ENCODE measurements at places on chromosomes 13 and 19.

DNA sequence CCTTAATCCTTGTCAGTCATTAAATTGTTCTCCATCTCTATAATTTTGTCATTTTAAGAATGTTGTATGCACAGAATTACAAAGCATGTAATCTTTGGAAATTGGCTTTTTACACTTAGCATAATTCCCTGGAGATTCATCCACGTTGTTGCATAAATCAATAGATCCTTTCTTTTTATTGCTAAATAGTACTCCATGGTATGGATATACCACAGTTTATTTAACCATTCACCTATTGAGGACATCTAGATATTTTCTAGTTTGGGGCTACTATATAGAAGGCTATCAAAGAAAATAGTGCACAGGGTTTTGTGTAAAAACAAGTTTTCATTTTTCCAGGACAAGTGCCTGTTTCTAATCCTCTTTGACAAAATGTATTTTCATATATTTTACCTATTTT, 523.6 kb upstream of the KLF12 start:
- no peak for DNase-seq

DNA sequence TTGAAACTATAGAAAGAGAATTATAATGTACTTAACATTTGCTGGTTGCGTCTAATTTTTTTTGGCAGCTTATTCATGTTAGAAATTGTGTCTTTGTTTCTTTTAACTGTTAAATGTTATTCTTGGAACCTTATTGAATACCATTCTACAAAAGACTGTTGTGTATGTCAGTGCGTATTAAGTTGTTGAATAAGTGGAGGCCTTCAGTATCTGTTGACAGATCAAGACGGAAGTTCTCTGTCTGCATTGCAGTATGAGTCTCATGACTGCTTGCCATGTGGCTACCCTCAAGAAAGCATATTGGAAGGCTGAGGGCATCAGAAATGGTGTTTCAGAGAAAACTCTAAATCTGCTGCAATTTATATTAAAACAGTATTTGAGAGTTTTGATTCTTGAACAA, 8.5 kb downstream of the UBA2 start:
- DNase-seq = no peak

DNA sequence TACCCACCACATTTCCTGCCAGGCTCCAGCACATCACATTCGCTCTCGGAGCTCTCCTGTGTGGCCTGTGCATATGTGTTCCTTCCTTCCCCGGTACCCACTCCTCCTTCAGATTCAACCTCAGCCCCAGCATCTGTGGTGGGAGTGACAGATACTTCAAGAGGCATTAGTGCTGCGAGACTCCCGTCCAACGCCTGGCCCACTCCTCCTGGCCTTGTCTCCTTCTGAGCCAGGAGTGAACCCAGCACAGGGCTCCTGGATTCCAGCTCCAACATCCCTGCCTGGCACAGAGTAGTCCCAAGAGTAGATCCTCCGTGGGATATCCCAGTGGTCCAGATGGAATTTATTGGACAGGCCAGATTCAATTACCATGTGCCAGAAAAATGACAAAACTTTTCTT, 55.9 kb downstream of the SACS start:
- DNase-seq = no peak

- peak; percentile 81 for DNase-seq
Observed at GRCh38 chr19:47813304-47813994, 8.3 kb upstream of the CRX start.

DNA sequence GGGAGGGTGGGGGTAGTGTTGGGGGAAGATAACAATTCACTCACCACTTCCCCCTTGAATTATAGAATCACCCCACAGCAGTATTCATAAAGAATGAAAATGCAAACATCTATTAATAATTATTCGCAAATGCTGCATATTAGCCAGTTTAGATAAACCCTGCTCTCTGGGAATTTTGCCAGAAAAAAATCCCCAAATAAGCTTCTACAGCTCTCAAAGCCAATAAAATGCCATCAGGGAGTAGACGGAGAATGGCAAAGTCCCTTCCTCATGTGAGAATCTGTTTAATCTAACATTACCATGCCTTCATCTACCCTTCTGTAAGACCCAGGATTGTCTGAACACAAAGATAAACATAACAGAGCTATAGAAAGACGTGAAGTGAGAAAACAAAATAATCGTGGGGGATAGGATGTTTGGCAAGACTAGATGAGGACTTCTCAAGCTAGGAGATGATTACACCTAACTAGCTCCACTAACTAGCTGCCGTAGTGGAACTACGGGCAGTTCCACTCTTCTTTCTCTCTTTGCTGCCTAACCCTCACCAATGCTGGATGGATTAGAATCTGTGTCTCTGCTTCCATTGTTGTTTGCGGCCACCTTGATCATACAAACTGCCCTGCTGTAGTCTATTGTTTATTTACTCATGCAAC, 32.4 kb upstream of the CACNA1A start:
- no peak for DNase-seq

- no peak for DNase-seq
Observed at GRCh38 chr13:41641961-41642360, 184.6 kb downstream of the RGCC start.

- DNase-seq = no peak
Observed at GRCh38 chr19:41945135-41945766, 13.9 kb downstream of the RABAC1 start.

- no peak for DNase-seq
Observed at GRCh38 chr13:40640202-40640601, 26.2 kb downstream of the FOXO1 start.

GRCh38 chr19:15149737-15150136, 42.5 kb downstream of the SYDE1 start:
- no peak for DNase-seq

GRCh38 chr13:24742977-24743376, 21.0 kb upstream of the RNF17 start:
- no peak for DNase-seq

DNA sequence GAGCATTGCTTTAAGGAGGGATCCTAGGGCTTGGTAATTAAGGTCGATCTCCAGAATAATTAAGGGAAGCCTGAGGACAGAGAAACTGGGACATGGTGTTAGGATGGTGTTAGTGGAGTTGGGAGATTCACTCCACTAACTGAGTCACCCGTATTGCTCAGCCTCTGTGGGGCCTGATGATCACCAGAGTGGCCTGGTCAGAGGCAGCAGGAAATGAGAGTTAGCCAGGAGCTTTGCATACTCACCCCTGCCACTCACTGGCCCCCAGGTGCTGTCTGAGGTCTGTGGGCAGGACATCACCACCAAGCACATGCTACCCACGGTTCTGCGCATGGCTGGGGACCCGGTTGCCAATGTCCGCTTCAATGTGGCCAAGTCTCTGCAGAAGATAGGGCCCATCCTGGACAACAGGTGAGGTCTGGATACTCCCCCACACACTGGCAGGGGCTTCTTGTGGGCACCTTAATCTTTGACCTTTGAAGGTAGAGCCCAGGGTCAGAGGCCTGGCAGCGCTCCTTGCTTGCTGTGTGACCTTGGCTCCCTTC, 32.1 kb downstream of the PPP2R1A start:
- no peak for DNase-seq

GRCh38 chr13:101155920-101156319, 260.4 kb downstream of the NALCN start:
- no peak for DNase-seq

- DNase-seq = no peak
Observed at GRCh38 chr19:39671739-39672363, 16.1 kb downstream of the LGALS16 start.

DNA sequence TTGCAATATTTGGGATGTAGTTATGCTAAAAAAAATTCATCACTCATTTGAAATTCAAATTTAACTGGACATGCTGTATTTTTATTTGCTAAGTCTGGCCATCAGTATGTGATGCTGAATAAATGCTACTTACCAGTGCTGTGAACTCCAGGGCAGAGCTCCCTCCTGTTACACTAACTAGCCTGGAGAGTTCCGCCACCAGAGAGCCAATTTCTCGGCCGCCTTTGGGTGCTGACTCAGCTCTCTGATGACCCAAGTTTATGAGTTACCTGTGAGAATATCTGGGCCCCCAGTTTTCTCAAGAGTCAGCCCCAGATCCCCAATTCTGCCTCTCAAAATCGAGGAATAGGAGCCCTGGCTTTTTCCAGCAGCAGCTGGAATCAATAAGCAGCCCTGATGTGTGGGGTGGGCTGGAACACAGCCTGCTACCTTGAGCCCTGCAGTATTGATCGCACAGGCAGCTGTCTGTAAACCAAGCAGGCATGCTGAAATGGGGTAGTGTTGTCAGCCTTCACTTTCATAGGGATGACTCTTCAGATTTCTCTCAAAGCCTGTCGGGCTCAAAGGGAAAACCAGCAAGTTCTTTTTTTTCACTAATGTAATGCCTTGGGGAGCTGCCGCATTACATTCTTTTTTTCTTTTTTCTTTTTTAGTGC, 113.7 kb downstream of the DNAJC15 start:
- DNase-seq = peak; percentile 64

GRCh38 chr13:91169321-91170050, 178.0 kb upstream of the MIR17HG start:
- no peak for DNase-seq

GRCh38 chr19:12647047-12647446, 19.5 kb downstream of the MAN2B1 start:
- no peak for DNase-seq

DNA sequence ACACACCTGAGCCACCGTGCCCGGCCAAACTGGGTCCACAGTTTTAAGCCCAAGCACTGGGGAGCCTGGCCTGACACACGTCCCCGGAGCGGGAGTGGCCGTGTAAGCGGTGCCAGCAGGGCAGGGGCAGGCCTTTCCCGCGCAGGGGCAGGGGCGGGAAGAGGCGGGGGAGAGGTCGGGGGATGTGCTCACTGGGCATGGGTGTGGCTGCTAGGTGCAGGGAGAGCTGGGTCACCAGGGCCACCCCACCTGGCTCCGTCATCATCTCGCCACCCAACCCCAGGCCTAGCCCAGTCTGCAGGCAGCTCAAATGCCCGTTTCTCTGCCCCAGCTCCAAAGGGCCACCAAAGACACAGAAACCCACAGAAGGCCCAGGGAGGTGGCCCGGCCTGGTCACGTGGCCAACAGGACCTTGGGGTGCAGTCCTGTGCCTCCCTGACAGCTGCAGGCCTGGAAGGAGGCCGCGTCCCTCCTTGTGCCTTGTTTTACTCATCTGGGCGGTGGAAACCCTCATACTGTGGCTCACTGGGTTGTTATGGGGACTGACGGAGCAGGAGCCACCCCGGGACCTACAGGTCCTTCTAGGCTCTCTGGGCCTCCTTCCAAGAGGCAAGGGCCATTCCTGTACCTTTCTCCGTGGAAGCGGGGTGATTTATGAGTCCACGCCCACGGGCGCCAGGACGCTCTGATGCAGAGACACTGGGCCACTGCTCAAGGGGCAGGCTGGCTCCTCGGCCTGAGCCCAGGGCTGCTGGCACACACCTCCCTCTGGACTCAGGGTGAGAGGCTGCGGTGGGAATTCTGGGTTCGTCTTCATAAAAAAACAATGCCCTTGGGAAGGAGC, 27.7 kb downstream of the MAP2K2 start:
- DNase-seq = peak; percentile 57

- no peak for DNase-seq
Observed at GRCh38 chr13:49374585-49375290, 69.1 kb downstream of the CAB39L start.

DNA sequence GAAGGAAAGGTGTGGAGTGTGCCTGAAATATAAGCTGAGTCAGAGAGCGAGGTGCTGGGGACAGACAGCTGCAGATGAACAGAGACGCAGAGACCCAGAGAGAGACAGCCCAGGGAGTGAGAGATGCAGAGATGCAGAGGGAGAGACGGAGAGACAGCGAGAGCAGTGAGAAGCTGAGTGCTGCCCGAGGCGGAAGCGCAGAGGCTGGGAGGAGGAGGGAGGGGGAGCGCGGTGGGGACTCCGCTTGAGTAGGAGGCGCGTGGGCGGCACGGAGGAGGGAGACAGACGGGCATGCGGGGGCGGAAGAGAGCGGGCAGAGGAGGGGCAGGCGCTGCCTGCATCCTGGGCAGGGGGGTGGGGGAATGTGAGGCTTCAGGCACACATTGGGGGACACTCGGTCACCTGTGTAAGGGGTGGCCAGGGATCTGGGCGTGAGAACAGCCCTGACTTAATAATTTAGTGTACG, 25.7 kb downstream of the SLC8A2 start:
- DNase-seq = no peak

DNA sequence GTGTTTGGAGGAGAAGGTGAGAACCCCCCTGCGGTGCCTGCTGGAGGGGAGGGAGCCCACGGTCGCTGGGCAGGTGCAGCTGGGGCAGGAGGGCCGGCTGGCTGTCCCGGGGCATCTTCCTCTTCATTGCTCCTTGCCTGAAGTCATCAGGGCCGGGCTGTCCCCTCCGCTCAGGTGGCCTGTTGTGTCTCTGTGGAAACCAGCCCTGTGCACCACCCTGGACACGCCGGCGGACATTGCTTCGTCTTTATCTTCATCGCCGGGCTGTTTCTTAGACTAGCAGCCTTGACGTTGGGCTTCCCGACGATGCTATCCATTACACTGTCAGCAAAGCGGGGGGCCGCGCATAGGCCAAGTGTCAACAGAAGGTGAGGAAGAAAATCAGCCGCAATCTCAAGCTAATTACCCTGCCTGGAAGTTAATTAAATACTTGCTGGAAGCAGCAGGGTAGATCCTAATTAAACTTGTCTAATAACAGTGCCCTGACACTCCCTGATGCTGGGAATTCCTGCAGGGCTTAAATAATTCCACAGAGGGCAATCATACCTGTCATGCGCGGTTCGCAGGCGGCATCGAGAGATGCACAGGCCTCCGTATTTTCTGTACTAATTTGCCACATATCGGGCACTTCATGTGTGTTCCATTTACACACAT, 111.4 kb upstream of the SOX1 start:
- no peak for DNase-seq

DNA sequence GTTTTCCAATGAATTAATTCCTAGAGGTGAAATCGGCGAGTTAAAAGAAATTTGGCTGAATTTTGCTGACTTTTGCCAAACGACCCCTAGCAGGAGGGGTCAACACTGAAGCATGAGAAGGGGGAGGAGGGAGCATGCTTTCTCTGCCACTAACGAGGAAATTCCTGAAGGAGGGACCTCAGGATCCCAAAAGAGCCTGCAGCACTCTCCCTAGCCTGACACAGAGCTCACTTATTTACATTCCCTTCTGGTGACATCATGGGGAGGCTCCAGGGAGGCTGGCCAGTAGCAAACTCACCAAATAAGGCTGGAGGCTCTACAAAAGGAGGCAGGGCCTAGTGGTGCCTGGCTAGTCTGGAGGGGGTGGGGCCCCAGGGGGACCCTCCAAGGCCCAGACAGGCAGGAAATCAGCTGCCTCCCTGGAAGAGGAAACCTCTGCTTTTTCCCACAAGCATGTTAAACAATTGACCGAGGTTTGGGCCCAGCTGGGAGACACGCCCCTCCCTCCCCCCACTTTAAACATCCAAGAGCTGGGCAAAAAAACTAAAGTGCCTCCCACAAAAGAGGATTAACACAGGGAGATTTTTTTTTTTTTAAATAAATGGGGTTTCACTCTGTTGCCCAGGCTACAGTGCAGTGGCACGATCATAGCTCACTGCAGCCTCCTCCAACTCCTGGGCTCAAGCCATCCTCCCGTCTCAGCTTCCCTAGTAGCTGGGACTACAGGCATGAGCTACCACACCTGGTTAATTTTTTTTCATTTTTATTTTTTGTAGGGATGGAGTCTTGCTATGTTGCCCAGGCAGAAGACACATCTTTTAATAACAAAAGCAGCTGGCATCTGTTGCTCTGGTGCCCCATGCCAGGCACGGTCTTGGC, 2.1 kb downstream of the DAPK3 start:
- DNase-seq = no peak

GRCh38 chr19:51546650-51547396, 15.4 kb upstream of the SIGLEC6 start:
- DNase-seq = no peak

- no peak for DNase-seq
Observed at GRCh38 chr19:47063874-47064273, 15.4 kb upstream of the TMEM160 start.

- DNase-seq = no peak
Observed at GRCh38 chr19:48741129-48741999, 954 bp upstream of the RASIP1 start.
